Osteoblast (primary cell): ENCODE measurements at places on chromosomes 11 and 22. TPM values are rescaled to one million over a fixed set of nuclear protein-coding genes. Genes with fewer than 3 reads are reported as not detected.

DNA sequence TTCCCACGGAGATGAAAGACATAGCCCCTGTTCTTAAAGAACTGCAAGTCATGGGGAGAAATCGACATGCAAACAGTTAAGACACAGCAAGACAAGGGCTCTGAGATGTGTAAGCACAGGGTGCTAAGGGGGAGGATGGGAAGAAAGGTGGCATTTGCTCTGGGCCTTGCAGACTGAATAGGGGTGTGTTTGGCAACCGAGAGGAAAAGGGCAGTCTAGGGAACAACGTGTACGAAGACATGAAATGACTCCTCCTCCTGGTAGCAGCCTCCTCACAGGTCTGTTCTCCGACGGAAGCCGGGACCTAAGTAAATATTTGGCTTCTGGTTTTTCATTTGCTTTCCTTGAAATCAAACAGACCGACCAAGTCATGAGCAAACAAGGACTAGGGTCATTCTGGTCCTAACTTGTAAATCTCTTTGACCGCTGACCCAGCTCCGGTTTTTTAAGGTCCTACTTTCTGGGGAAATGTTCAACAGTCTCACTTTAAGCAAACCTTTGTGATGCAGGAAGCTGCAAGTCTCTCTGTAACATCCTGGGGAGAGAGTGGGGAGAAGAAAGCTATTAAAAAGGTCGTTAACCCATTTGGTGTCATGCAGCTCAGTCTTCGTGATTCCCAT lies 19.7 kb downstream of the NNMT start:
- H3K4me3 ChIP-seq = no peak overlapping the region
- H3K36me3 ChIP-seq = peaks cover 62% of the 10 kb centered on the region
- no peaks in the 10 kb centered on the region for H3K27me3 ChIP-seq
- no peak for DNase-seq

GRCh38 chr11:64262271-64263002 lies 11.1 kb downstream of the PLCB3 start:
- H3K27me3 ChIP-seq = no peaks in the 10 kb centered on the region
- H3K36me3 ChIP-seq = peaks cover 50% of the 10 kb centered on the region
- no peak overlapping the region for H3K4me3 ChIP-seq

GRCh38 chr11:26331911-26332571 lies at the start of gene ANO3:
Gene ANO3 (plus strand): TSS chr11:26332130. CDS start chr11:26332276, 146 bp downstream.
- H3K36me3 ChIP-seq = no peaks in the 10 kb centered on the region
- H3K4me3 ChIP-seq = peak within 1 kb of the TSS; percentile 56
- DNase-seq = peak; percentile 81
- peaks cover 20% of the 10 kb centered on the region for H3K27me3 ChIP-seq
- no peak within 1 kb of the TSS for H3K27ac ChIP-seq
- H3K4me1 ChIP-seq = peaks cover 9% of the 10 kb centered on the region

DNA sequence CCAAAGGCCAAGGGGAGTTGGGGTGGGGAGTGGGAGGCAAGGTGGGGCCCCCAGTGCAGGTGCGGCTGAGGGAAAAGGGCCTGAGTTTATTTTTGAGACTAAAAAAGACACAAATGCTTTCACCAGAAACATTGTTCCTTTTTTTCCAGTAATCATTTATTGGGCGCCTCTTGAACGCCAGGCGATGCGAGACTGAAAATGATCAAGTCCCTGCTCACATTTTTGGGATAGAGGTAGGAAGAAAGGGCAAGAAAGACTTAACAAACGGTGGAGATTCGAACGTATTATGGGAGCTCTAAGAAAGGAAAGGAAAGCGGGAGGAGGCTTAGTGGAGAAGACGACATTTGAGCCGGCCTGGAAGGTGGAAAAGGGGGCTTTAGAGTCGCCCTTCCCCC lies 796 bp upstream of the SF3B2 start:
- peaks cover 24% of the 10 kb centered on the region for H3K36me3 ChIP-seq
- H3K27me3 ChIP-seq = peaks cover 16% of the 10 kb centered on the region
- H3K4me3 ChIP-seq = peak overlapping the region; percentile 99
- H3K27ac ChIP-seq = peak overlapping the region; percentile 91
- peaks cover 16% of the 10 kb centered on the region for H3K4me1 ChIP-seq
- peak; percentile 53 for DNase-seq

GRCh38 chr11:70092959-70093715 lies 15.0 kb downstream of the ANO1 start:
- no peak for DNase-seq
- H3K27me3 ChIP-seq = peaks cover 9% of the 10 kb centered on the region
- H3K4me3 ChIP-seq = no peak overlapping the region
- H3K36me3 ChIP-seq = no peaks in the 10 kb centered on the region
- H3K4me1 ChIP-seq = peaks cover 14% of the 10 kb centered on the region
- H3K27ac ChIP-seq = no peak overlapping the region

DNA sequence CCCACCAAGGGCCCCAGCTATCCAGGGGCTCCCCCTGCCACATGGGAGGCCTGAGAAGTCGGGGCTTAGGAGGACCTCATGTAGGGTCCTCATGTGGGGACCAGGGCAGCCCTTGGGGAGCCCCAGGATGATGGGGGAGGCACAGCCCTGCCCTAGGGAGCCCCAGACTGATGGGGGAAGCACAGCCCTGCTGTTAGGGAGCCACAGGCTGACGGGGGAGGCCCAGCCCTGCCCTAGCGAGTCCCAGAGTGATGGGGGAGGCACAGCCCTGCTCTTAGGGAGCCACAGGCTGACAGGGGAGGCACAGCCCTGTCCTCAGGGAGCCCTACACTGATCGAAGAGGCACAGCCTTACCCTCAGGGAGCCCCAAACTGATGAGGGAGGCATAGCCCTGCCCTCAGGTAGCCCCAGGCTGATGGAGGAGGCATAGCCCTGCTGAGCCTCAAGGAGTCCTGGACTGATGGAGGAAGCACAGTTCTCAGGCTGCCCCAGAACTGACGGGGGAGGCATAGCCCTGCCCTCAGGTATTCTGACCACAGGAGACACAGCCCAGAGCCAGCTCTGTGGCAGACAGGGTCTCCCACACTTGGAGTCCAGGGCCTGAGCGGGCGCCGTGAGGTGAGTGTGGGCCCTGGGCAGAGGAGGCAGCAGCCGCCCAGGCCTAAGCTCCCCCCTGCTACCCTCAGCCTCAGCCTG lies 10.8 kb downstream of the PRR33 start:
- H3K4me1 ChIP-seq = peaks cover 15% of the 10 kb centered on the region
- peak; percentile 95 for DNase-seq
- H3K27ac ChIP-seq = peak overlapping the region; percentile 91
- H3K27me3 ChIP-seq = no peaks in the 10 kb centered on the region
- peaks cover 12% of the 10 kb centered on the region for H3K36me3 ChIP-seq

- no peaks in the 10 kb centered on the region for H3K4me1 ChIP-seq
- no peaks in the 10 kb centered on the region for H3K36me3 ChIP-seq
- H3K27ac ChIP-seq = no peak overlapping the region
- no peak overlapping the region for H3K4me3 ChIP-seq
- no peak for DNase-seq
These were observed 339.1 kb upstream of the B3GAT1 start for GRCh38 chr11:134751031-134751585.

The GP1BB gene
- 0.88 and 1.8 TPM in 2 replicates for total RNA-seq

GRCh38 chr11:57324154-57324885 lies 432 bp downstream of the TNKS1BP1 start:
- no peaks in the 10 kb centered on the region for H3K27me3 ChIP-seq
- H3K4me1 ChIP-seq = peaks cover 41% of the 10 kb centered on the region
- peaks cover 48% of the 10 kb centered on the region for H3K36me3 ChIP-seq
- H3K27ac ChIP-seq = peak overlapping the region; percentile 97
- H3K4me3 ChIP-seq = peak overlapping the region; percentile 96

GRCh38 chr11:46857666-46858065 lies 11.6 kb upstream of the CKAP5 start:
- H3K4me1 ChIP-seq = no peaks in the 10 kb centered on the region
- no peaks in the 10 kb centered on the region for H3K36me3 ChIP-seq
- H3K27me3 ChIP-seq = no peaks in the 10 kb centered on the region

DNA sequence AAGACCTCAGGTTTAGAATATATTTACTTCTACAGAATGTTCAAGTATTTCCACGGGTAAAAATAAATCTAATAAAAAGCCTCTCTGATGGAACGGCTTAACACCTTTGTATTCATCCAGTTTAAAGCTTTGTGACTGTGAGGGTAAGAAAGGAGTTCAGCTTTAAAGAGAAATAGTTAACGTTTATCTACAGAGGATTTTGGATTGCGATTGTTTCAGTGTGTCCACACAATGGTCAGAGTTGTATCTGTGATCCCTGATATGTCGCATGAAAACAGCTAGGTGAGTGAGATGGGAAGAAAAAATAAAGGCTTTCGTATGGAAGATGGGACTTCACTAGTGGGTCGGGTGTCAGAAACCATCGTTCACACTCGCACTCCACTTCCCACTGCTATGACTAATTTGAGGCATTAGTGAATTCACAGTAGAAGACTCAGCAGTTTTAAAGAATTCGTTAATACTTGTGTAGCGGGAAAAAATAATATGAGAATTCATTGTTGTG lies 1.6 kb downstream of the APLP2 start:
- no peaks in the 10 kb centered on the region for H3K36me3 ChIP-seq
- H3K4me1 ChIP-seq = peaks cover 6% of the 10 kb centered on the region
- DNase-seq = no peak
- H3K4me3 ChIP-seq = peak overlapping the region; percentile 81
- H3K27me3 ChIP-seq = no peaks in the 10 kb centered on the region

DNA sequence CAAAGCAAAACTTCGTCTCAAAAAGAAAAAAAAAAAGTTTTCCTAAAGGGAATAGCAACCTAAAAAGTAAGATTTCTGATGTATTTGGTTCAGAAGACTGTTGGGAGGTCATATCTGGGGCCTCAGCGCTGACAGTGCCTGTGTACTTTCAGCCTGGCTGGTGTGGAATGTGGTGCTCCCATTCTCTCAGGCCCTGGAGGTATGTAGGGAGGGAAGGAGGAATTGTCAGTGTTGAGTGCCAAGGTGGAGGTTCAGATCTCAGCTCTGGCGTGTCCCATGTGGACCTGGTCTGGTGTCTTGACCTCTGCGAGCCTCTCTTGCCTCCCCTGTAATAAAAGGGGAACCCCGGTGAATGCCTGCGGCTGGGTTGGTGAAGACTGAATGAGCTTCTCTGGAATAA lies 22.4 kb downstream of the PRR5 start:
- DNase-seq = peak; percentile 11
- H3K4me3 ChIP-seq = no peak overlapping the region
- no peaks in the 10 kb centered on the region for H3K27me3 ChIP-seq
- no peaks in the 10 kb centered on the region for H3K36me3 ChIP-seq
- no peak overlapping the region for H3K27ac ChIP-seq

DNA sequence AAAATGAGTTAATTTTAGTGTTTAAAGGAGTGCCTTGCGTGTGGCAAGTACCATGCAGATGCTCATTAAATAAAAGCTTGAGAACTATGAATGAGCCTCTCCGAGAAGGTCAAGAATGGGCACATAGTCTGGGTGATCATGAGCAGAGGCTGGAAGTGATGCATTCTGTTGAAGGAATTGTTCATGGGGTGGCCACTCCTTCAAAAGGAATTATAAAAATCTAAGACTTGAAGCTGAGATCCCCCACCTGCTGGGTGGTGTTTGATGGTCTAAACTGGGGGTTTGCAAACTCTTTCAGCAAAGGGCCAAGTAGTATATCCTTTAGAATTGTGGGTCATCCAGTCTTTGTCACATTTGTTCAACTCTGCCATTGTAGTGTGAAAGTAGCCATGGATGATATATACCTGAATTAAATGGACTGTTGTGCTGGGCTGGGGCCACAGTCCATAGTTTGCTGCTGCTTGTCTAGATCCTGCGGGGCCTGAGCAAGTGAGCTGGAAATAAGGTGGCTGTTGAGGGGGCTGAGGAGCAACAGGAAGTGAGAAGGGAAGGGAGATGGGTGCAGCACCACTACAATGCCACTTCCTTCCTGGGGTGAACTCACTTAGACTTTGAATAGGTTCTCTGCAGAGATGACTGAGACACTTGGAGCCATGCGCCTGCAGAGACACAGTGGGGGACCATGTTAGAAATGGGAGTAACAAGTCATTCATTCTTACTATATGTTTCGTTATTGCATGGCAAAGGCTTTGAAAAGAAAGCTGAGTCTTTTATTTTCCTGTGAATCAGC lies 179.0 kb downstream of the SNX19 start:
- no peaks in the 10 kb centered on the region for H3K36me3 ChIP-seq
- no peak overlapping the region for H3K4me3 ChIP-seq
- no peaks in the 10 kb centered on the region for H3K27me3 ChIP-seq
- H3K27ac ChIP-seq = peak overlapping the region; percentile 94
- DNase-seq = no peak
- H3K4me1 ChIP-seq = peaks cover 21% of the 10 kb centered on the region

The APIP gene
- 23.9 and 27.5 TPM in 2 replicates for total RNA-seq

The FGF3 gene
- not detected in 2 replicates for total RNA-seq

DNA sequence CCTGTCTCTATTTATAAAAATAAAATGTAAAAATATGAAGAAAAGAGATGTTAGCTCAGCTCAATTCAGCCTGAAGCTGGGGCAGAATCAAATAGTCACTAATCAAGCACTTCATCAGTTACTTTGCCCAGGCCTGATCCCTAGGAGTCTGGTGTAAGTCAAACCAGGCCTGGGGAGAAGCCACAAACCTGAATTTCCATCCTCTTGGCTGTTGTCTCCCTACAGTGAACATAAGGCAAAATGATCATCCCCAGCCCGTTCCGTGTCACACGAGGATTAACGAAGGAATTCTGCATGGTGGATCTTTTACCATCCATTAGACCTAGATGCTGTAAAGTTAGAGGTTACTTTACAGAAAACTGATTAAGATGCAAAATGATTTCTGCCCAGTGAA lies 6.5 kb upstream of the NAALADL1 start:
- H3K4me1 ChIP-seq = no peaks in the 10 kb centered on the region
- H3K4me3 ChIP-seq = no peak overlapping the region
- DNase-seq = peak; percentile 3
- H3K27me3 ChIP-seq = no peaks in the 10 kb centered on the region

GRCh38 chr22:30547188-30547587 lies 647 bp upstream of the SEC14L6 start:
- H3K27ac ChIP-seq = no peak overlapping the region
- DNase-seq = no peak
- H3K4me3 ChIP-seq = no peak overlapping the region
- H3K36me3 ChIP-seq = no peaks in the 10 kb centered on the region
- H3K4me1 ChIP-seq = no peaks in the 10 kb centered on the region

- H3K36me3 ChIP-seq = no peaks in the 10 kb centered on the region
- no peak overlapping the region for H3K4me3 ChIP-seq
- H3K27ac ChIP-seq = no peak overlapping the region
- peak; percentile 30 for DNase-seq
These were observed 56.8 kb upstream of the SHANK2 start for GRCh38 chr11:71309181-71309580.

GRCh38 chr11:41222236-41222635 lies 237.2 kb downstream of the LRRC4C start:
- DNase-seq = no peak
- H3K27ac ChIP-seq = no peak overlapping the region
- H3K4me3 ChIP-seq = no peak overlapping the region
- no peaks in the 10 kb centered on the region for H3K4me1 ChIP-seq
- no peaks in the 10 kb centered on the region for H3K36me3 ChIP-seq
- no peaks in the 10 kb centered on the region for H3K27me3 ChIP-seq

GRCh38 chr22:46635756-46636155 lies 15.6 kb downstream of the GRAMD4 start:
- no peak overlapping the region for H3K27ac ChIP-seq
- no peaks in the 10 kb centered on the region for H3K36me3 ChIP-seq
- H3K27me3 ChIP-seq = no peaks in the 10 kb centered on the region
- H3K4me3 ChIP-seq = no peak overlapping the region
- no peak for DNase-seq

The MTMR3 gene
- total RNA-seq = 36.5 and 36.9 TPM in 2 replicates

The RIN1 gene
- 27.1 and 31.8 TPM in 2 replicates for total RNA-seq

- DNase-seq = no peak
- peaks cover 9% of the 10 kb centered on the region for H3K27me3 ChIP-seq
- H3K36me3 ChIP-seq = no peaks in the 10 kb centered on the region
- H3K4me3 ChIP-seq = no peak overlapping the region
- no peak overlapping the region for H3K27ac ChIP-seq
These were observed 26.6 kb downstream of the LRRC10B start for GRCh38 chr11:61534933-61535839.
